Stimulated activated CD8-positive, alpha-beta memory T cell treated with anti-CD3 and anti-CD28 coated beads, Interleukin-4, amount 100 ng/mL, for 1 hour (primary cell): ENCODE measurements at places on chromosomes 3 and 15.

DNA sequence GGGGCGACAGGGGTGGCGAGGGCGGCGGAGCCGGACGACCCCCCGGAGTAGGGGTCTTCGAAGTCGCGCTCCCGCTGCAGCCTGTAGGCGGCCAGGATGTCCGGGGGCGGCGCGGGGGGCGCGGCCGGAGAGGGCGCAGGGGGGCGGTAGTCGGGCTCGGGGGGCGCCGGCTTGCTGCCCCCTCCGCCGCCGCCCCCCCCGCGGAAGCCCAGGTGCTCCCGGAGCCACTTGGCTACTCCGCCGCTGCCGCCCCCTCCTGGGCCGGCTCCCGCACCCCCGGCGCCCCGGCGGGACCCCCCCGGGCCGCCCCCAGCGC, 230 bp downstream of the SHF start:
- DNase-seq, result no peak

DNA sequence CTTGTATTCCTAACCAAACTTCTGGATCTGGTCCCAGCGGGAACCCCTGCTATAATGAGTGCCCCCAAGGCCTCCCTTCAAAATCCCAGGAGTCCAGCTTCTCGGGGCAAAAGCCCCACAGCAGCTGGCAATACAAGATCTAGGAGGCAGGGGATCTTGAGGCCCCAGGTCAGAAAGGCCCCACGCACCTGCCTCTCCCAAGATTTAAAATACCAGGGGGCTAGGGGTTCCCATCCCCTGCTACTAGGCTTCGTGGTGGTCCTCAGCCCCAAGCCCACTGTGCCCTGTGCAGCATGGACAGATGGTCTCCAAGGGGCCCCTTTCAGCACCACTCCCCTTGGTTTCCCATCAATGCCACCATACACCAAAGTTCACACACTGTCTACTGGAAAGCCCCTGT, 15.8 kb upstream of the CYP11A1 start:
- DNase-seq, result no peak

GRCh38 chr3:151219056-151219455, 16.0 kb upstream of the GPR171 start:
- no peak for DNase-seq

DNA sequence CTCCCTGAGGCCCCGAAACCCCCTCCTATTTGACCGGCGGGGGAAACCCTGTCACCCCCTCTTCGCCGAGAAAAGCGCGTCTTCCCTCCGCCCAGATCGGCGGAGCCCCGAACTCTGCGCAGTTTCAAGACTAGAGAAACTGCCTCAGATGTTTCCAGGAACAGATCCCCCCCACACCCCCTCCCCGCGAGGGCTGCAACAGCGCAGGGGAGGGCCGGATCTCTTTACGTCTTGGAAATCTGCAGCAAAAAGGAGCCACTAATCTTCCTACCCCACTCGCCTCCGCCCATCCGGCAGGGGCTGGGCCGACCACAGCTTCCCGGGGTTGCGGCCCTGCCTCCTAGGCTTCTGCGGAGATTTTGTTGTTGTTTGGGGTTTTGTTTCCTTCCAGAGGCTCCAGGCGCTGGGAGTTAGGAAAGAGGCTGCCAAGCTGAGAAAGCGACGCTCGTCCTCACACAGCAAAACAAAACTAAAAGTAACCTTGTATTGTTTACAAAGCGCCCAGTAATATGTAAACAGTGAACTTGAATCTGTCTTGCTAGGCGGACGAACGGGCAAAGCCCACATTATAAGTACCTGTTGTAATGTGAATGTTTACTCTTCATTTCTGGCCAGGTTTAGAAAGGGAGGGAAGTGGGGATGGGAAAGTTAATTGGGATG, 2.2 kb downstream of the FOXB1 start:
- DNase-seq, result no peak

- DNase-seq, result no peak
These were observed 200.5 kb downstream of the GOLGA6L6 start for GRCh38 chr15:20340931-20341661.
